Activated T-helper 1 cell treated with anti-CD3 and anti-CD28 coated beads, Interleukin-12 subunit alpha, Interleukin-12 subunit beta, Interleukin-2, Interleukin-4 antibody, amounts not matched to agents 30 ng/mL and 10 ng/mL and 1 ng/mL, durations not matched to agents 14 hours and 24 hours and 36 hours (primary cell): ENCODE measurements at places on chromosomes 7 and 10.

DNA sequence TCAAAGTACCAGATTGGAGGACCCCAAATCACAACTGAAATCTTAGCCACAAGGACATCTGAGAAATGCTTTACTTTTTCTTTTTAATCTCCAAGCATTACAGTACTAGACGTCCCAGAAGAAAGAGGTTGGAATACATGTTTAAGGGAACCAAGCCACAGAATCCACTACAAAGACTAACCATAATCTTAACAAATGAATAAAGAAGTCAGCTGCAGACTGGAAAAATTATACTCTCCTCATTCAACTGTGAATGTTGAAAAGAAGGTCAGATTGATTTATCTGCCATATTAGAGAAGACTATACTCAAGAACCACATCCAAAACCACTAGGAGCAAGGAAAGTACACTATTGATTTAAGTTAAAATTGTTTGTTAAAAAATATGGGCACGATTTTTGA is 102.1 kb upstream of the ABCB5 start:
- no peak for DNase-seq

- no peak for DNase-seq
These were observed 15.9 kb downstream of the TRIM56 start for GRCh38 chr7:101100858-101101847.

- DNase-seq: no peak
These were observed 40.4 kb downstream of the ICA1 start for GRCh38 chr7:8221567-8221966.

- DNase-seq: no peak
These were observed 179.7 kb upstream of the WDR11 start for GRCh38 chr10:120671491-120671890.

GRCh38 chr7:30172451-30172850 is 37.7 kb downstream of the MTURN start:
- no peak for DNase-seq

DNA sequence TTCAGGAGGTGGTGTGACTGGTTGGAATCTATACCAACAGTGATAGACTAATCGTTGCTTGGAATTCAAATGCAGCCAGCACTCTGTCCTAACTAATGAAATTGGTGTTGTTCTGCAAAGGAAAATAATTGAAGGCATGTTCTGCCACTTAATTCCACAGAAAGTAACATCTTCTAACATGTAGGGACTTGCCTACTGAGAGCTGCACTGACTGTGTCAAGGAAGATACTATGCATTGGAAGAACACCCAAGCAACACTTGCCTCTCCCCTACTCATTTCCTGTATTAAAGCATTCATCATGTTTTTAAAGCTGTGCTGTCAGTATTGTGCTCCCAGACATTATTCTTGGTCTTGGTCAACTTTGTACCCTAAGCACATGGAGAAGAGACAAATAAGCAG is 2.7 kb upstream of the CYP3A7 start:
- no peak for DNase-seq

DNA sequence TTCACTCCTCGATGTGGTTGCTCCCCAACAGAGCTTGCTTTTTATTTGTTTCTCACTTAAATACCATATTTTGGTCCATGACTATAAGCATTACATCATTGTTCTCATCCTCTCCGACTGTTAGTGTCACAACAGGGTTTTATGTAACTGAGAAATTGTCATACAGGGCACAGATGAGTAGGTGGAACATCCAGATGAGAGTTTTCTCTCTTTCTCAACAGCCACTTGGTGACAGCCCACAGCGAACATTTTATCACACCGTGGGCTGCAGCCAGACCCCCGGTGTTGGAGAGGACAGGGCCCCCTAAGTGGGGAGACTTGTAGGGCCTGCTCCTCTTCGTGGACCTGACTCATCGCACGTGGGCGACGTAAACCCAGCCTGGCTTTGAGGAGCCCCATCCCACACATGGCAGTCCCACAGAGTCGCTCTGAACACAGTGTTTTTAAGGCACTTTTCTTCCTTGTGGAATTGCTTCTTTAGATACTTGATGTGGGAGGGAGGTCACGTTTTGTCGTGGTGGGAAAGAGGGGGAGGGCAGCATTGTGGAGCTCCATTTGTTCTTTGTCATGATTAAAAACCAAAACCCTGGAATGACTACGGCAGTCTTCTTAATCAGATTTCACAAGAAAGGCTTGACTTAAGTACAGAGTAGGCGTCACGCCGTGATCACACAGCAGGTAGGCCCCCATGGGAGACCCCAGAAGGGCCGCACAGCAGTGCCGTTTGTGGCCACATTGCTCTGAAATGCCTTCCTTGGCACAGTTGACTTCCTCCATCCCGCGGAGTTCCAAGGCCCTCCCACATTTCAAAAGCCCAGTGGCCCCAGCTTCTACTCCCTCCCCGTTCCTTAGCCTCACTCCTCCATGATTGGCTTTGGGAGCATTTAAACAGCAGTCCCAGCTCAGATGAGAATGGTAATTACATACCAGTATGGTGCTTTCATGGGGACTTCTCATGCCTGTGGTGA is 220.6 kb downstream of the CCDC3 start:
- no peak for DNase-seq

- peak; percentile 32 for DNase-seq
These were observed 151.5 kb downstream of the RNF216 start for GRCh38 chr7:5629941-5630340.

DNA sequence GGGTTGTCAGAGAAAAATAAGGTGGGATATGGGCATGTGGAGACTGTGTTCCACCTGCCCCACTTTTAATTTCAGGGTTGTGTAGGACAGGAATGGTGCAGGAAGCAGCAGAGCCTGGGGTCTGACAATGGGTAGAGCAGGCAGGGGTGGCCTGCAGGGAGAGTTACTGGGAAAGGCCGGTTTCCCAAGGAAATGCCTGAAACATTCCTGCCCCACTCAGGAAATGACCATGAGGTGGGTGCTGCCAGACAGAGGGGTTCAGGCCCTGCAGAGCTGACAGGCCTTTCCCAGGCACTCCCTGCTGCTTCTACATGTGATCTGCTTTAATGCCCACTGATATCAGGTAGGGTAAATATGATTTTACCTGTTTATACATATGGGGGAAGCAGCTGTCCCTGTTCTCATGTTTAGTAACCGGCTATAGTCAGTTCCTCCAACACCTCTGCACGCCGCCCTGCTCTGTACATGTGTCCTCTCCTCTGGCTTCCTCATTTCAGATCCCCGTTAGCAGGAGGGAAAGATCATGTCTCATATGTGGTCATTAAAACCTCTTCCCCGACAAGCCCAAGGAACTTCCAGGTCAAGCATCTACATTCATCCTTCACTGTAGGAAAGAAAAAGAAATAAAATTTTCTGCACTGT is 118.6 kb upstream of the PRSS58 start:
- no peak for DNase-seq

GRCh38 chr10:61733358-61733940 is 70.7 kb downstream of the CABCOCO1 start:
- no peak for DNase-seq

DNA sequence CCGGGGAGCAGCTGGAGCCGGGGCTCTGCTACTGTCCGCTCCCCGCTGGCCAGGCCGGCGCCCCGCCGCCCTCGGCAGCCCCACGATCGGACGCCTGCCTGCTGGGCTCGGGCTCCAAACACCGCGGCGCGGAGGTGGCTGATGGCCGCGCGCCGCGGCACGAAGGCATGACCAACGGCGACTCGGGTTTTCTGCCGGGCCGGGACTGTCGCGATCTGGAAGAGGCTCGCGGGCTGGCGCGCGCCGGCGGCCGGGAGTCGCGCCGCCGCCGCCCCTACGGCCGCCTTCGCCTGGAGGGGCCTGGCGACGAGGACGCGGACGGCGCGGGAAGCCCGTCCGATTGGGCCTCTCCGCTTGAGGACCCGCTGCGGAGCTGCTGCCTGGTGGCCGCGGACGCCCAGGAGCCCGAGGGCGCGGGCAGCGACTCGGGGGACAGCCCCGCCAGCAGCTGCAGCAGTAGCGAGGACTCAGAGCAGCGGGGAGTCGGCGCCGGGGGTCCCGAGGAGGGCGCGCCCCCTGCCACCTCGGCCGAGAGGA is 570 bp downstream of the TBC1D12 start:
- DNase-seq: no peak

- DNase-seq: no peak
These were observed 43.4 kb upstream of the ITGB8 start for GRCh38 chr7:20287317-20287716.

- DNase-seq: no peak
These were observed 3.3 kb downstream of the ADAMTS14 start for GRCh38 chr10:70675496-70676161.

DNA sequence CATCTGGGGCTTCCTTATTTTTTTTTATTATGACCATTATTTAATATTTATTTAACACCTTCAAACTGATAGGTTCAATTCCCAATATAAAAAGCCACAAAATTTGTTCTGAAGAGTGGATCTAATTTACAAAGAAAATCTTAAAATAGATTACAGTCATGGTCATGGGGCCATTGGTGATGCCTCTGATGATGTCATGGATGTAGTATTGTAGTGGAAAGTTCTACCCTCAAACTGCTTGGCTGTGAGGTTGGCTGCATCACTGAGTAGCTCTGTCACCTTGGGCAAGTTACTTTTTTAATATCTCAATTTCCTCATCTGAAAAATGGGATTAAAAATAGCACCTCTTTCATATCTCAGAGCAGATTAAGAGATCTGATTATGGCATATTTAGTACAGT is 128.5 kb downstream of the DKK1 start:
- no peak for DNase-seq

DNA sequence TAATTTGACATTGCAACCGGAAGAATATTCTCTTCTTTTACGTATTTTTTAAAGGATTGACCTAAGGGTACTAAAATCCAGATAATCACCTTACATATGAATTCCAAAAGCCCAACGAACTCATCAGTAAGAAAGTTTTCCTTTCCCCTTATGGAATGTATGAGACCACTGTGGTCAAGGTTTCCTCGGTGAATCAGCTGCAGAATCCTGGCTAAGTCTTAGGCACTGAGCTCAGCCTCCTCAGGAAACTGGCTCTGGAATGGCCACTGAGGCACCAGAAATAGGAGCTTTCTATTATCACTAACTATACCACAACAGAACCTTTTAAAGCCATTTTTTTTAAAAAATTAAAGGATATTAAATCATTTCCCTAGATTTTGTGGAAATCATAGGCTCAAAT is 21.0 kb downstream of the SVIL start:
- DNase-seq: no peak

DNA sequence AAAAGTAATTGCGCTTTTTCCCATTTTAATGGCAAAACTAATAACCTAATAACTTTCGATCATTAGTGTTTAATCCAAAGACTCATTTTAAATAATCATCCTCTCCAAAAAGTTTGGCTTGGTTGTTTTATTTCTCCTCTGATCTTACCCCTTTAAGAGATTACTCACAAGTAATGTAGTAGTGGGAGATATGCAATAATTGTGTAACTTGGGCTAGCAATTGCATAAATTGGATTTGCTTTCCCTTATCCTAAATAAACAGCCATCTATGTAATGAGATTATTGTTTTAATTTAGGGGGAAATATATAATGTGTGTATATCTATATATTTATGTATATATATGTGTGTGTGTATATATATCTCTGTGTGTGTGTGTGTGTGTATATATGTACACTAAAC is 82.5 kb downstream of the RNLS start:
- no peak for DNase-seq

DNA sequence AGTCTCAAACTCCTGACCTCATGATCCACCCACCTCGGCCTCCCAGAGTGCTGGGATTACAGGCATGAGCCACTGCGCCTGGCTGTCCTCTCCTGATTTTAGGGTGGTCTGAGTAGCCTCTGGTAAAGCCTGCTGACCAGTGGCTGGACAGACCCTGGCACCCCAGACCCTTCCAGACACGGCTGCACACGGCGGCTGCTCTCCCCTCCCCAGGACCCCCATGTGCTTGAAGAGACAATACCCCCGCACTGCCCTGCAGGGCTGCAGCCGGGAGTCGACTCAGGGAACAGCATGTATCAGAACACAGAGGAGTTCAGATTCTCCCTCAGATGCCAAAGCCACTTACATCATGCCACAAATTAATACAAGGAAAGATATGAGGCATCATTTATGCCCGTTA is 58.3 kb upstream of the CFAP46 start:
- DNase-seq: no peak

DNA sequence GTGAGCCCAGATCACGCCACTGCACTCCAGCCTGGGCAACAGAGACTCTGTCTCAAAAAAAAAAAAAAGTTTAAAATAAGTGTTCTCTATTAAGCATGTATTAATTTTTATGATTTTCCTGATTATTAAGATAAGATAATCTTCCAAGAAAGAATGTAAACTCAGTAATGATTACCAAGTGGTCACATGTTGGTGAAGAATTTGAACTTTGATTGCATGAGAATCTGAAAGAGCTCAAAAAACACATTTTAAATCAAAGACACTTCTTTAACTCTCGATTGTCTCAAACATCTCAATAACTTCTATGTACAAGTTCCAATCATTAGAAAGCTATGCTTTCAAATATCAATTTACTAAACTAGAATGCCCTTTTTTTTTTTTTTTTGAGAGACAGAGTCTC is 33.8 kb downstream of the SNX8 start:
- no peak for DNase-seq

GRCh38 chr10:133257489-133258065 is 19.1 kb downstream of the ADAM8 start:
- no peak for DNase-seq

DNA sequence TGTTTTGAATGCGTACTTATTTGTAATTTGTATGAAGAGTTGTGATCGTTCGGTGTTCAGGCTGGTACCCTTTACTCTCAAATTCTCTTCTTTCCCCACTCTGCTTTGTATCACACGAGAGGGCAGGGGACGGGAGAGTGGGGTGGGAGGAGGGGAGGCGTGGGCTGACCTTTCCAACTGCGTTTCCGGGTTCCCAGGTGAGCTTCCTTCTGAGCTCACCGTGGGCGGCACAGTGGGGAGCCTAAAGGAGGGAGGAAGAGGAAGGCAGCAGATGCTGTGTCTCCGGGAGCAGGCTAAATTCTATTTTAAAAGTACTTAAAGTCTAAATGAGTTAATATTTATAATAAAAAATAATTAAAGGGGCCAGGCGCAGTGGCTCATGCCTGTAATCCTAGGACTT is 7.4 kb upstream of the XRCC2 start:
- DNase-seq: no peak

DNA sequence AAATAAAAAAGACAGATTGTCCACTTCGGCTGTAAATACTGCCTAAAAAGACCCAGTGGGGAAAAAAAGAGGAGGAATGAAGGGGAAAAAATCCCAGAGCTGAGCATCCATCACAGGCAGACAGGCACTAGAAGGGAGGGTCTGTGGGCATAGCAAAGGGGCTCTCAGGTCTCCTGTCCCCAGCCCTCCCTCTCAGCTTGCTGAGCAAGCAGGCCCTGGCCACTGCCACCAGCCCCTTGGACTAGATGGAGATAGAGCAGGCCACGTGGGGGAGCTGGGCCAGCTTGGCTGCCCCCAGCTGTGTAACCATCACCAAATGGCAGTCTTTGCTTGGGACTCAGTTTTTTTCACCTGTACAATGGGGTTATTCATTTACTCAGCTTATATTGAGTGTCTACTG is 141.6 kb upstream of the UNC5B start:
- no peak for DNase-seq
